Aorta (tissue), 5 donors: ENCODE measurements at places on chromosomes 2 and 18. TPM values are rescaled to one million over a fixed set of nuclear protein-coding genes. Genes with fewer than 3 reads are reported as not detected.

Gene ASTL
- total RNA-seq, result 0.57 TPM

Gene TACR1
- total RNA-seq, result 3.4 TPM

Gene HOXD12
- total RNA-seq, result not detected

Gene C1QL2
- not detected for total RNA-seq

Gene MAP4K4
- total RNA-seq, result 112 TPM

Gene SNTG2
- total RNA-seq, result 4.5 TPM

Gene PSMD14
- 31.8 TPM for total RNA-seq

Gene SELENOI
- 12.3 TPM for total RNA-seq

Gene EGR4
- not detected for total RNA-seq

Gene CRYGC
- total RNA-seq, result not detected

Gene MC2R
- total RNA-seq, result not detected

Gene COL3A1
- total RNA-seq, result 1,346 TPM

Gene SLC8A1
- total RNA-seq, result 35.9 TPM

Gene PCARE
- not detected for total RNA-seq

Gene ACMSD
- total RNA-seq, result not detected
